ENCODE measurements at places on chromosomes 7 and 10.

DNA sequence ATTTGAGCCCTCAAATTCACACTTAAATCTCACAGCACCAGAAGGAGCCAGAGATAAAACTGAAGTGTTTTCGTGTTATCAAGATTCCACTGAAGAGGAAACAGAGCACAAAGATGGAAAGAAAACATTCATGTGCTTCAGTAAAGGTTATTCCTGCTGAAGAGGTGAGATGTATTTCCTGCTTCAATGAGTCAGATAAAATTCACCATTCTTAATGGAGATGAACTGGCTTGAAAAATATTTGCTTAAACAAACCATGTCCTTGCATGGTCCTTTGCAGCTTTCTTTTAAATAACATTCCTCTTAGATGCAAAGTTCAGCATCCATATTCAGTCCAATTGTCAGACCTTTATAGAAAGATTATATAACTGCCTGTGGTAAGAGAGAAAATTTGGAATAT lies 294.2 kb downstream of the IPMK start:
- DNase-seq = peak; percentile 38

DNA sequence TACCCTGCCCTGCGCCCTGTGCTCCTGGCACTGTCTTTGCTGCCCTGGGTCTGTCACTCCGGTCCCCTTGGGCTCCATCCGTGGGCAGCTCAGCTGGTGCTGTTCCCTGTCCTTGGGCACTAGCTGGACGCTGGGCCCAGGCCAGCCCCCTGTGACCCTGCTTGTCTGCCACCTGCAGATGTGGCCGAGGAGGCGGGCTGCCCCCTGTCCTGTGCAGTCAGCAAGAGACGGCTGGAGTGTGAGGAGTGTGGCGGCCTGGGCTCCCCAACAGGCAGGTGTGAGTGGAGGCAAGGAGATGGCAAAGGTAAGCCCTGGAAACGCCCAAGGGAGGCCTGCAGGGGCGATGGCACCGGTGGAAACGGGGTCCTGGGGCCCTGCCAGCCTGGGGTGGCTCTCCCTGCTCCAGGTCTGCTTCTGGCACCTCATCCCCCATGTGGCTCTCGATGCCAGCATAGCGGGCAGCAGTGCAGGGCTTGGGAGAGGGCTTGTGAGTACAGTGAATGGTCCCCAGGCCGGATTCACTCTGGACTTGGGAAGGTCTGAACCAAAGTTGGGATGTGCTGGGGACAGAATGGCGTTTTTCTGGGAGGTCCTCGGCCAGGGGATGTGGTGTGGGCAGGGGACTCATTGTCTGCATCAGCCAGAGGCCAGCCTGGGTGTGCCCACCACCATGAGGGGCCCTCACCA lies 26.2 kb upstream of the CSGALNACT2 start:
- no peak for DNase-seq

GRCh38 chr7:140982508-140982907 lies 32.2 kb downstream of the MRPS33 start:
- no peak for DNase-seq

GRCh38 chr10:127195041-127195506 lies 1.3 kb downstream of the INSYN2A start:
- peak; percentile 9 for DNase-seq

- peak; percentile 90 for DNase-seq
These were observed 938 bp upstream of the TCTN3 start for GRCh38 chr10:95694665-95695064.

GRCh38 chr7:33108554-33109004 lies 625 bp downstream of the RP9 start:
- DNase-seq = peak; percentile 62

DNA sequence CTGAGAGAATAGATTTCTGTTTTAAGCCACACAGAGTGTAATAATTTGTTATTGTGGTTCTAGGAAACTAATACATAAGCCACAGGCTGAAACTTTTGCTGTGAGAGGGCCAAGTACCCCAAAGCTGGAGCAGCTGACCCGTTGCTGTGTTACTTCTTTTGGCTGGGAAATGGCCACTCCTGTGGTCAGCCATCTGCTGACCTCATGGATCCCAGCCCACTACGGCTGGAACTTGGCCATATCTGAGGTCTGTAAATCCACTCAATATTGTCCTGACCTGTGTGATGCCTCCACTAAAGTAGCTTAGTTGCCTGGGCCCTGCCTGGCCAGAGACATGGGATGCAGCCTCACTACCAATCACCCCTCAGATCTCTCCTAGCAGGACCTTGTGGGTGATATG lies 17.4 kb upstream of the LOXL4 start:
- DNase-seq = no peak

DNA sequence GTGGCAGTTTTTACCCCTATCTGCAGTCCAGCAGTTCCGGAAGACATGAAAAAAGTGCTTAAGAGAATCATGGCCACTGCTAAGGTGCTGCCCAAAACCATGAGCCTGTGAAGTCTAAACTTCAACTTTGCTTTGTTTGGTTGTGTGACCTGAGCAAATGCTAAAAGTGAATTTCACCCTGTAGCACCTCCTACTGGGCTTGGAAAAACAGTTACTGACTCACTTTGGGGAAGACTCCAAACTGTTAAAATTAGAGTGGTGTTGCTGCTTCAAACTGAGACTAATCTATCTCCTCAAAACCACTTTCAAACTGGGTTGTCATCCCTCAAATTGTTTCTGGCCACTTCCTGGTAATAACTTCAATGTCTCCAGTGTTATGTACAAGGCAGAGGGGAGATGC lies 21.3 kb downstream of the MKX start:
- DNase-seq = peak; percentile 13

GRCh38 chr7:26087321-26088091 lies 64.5 kb upstream of the NFE2L3 start:
- DNase-seq = no peak

- DNase-seq = peak; percentile 50
These were observed 1.3 kb downstream of the CUL1 start for GRCh38 chr7:148699782-148700629.

- DNase-seq = no peak
These were observed 62.4 kb upstream of the PAX2 start for GRCh38 chr10:100683004-100683403.

GRCh38 chr7:89247207-89247606 lies 451.7 kb upstream of the TEX47 start:
- DNase-seq = peak; percentile 9

- peak; percentile 70 for DNase-seq
These were observed 1128.7 kb downstream of the CNTNAP2 start for GRCh38 chr7:147245274-147245673.

DNA sequence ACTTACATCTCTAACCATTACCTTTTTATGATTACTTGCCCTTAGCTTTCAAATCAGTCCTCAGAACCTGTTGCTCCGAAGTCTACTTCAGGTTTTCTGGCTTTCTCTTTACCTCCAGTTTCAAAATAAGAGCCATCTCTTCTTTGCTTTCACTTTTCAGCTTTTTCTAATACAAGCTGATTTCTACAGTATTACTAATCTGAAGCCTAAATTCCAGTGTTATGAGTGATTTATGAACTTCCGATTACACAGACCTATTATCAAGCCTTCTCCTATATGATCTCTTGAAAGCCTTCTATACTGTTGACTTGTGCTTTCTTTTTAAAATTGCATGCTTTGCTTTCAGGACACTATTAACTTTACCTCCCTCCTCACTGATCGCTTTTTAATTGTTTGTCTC lies 1307.8 kb upstream of the CELF2 start:
- DNase-seq = no peak

- DNase-seq = peak; percentile 75
These were observed 592.5 kb downstream of the ARL4A start for GRCh38 chr7:13279854-13280435.

DNA sequence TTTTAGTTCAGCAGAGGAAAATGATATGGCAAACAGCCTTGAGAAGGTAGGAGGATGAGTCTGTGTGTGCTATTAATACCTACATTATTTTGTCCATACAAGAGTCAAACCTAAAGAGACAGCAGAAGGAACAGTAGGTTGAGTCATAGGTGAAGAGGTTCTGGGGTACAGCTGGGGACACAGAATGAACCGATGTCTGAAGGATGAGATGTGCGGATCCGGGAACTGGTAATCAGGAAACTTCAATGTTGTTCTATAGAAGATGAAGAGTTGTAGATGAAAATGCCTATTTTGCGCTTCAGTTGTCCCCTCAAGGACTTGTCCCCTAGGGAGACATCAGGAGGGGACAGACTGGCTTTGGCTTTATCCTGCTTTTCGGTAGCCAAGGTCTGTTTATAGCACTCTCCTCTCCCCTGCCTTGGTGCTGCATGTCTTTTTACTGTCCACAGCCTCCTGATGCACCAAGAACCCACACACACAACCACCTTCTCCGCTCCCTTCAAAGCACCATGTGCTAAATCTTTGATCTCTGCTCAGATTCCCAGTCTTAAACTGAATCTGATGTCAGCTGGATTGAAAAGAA lies 94.6 kb downstream of the GNAT3 start:
- DNase-seq = no peak

DNA sequence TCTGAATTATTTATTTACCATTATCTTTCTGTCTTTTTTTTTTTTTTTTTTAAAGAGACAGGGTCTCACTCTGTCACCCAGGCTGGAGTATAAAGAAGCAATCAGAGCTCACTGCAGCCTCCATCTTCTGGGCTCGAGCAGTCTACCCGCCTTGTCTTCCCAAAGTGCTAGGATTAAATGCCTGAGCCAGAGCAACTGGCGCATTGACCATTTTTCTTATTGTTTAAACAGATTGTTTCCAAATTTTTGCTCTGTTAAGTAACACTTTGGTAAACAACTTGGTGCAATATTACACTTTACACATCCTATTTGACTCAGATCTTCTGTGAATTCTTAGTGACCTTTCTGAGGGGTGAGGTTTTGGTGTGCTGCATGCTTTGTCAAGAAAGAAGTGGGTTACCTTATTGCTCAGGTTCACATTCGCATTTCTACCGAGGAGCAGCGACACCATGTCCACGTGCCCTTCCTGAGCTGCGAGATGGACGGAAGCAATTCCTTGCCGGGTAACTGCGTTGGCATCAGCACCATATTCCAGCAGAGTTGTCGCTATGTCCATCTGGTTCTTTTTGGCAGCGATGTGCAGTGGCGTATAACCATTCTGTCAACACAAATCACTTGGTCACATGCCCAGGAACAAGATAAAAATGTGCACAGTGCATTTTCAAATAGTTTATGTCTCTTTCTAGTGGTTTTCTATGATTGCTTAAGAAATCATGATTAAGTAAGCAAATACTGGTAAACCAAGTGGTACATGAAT lies 203.2 kb downstream of the ANK3 start:
- no peak for DNase-seq

DNA sequence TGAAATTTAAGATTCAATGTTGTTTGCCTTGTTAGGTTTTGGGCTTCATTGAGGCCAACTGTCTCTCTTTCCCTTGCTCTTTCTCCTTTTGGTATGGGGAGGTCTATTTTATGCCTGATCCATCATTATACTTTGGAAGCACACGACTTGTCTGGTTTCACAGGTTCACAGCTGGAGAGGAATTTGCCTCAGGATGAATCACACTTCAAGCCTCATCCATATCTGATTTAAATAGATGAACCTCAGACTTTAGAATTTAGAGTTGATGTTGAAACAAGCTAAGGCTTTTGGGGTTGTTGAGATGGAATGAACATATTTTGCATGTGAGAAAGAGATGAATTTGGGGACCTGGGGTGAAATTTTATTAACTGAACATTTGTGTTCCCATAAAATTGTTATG lies 150.5 kb upstream of the IGFBP3 start:
- DNase-seq = no peak

- no peak for DNase-seq
These were observed 625.1 kb upstream of the MKI67 start for GRCh38 chr10:128751284-128751683.

- DNase-seq = no peak
These were observed 66.9 kb downstream of the FOXL3 start for GRCh38 chr7:356691-357462.

DNA sequence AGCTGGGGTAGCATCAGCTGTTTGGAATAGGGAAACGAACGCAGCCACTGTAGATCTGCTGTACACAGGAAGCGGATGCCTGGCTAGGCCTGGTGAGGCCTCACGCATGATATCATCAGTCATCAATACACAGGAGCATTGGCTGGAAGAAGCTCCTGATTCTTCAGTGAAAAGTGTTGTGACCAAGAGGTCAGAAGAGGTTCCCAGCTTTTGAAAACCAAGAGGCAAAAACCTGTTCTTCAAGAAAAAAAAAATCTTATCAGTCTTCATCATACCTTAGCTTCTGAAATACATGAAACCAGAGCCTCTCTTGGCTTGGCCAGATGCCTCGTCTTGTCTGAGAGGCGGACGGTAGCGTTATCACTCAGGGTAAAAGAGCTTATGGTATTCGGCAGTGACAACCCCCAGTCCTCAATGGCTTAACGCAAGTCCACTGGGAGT lies 139.3 kb upstream of the TCF7L2 start:
- DNase-seq = no peak

DNA sequence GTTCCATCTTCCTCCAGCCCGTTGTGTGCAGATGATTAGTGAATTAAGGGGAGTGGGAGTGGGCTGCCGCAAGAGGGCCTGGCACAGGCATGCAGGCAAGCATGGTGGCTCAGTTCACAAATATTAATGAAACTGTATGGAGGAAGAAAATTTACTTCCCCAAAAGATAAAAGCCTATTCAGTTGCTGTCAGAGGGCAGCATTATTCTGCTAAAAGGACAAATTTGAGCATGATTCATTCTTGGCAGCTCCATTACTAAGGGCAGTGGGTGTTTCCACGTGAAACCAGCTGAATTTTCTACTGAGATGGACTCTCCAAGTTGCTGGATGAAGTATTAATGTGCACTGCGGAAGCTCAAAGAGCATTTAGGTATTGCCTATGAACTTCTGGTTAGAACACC lies 90.9 kb upstream of the WDR11 start:
- no peak for DNase-seq

DNA sequence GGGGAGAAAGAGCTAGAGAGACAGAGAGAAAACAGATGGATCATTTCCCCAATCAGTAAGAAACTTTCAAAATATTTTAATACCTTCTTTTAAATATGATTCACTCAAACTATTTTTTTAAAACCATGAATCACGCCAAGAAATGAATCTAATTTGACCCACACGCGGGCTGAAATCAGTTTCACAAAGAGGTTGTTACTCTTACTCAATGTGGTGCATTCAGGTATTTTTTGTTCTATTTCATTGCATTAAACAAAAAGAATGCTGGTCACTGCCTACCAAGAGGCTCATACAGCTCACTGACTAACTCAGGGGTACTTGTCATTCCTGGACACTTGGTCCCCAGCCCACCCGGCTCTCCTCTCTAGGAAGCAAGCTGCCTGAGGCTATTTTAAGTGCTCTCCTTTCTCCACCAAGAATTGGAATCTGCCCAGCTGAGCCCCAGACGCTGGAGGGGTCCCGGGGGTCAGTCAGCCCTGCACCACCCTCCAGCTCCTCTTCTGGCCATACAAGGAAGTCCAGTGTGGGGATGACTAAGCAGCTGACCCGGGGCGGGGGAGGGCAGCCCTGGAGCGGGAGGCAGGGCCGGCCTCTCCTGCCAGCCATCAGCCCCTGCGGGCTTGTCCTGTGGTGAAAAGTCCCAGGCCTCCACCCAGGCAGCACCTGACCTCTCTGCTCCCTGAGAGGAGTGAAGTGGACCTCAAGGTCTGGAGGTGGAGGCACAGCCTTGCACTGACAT lies 21.7 kb upstream of the PFKP start:
- DNase-seq = peak; percentile 34

Measured in DMS53 (cell line).